Calu3 (cell line): ENCODE measurements at places on chromosomes 7 and 10. TPM values are rescaled to one million over a fixed set of nuclear protein-coding genes. Genes with fewer than 3 reads are reported as not detected.

CALHM1 gene
- not detected in 2 replicates for total RNA-seq

OR9A4 gene
- total RNA-seq = not detected in 2 replicates

SEMA3A gene
- total RNA-seq = 20.2 and 24.3 TPM in 2 replicates

GRCh38 chr10:62732841-62733653 is 71.5 kb upstream of the ADO start:
- peak; percentile 62 for DNase-seq

DNA sequence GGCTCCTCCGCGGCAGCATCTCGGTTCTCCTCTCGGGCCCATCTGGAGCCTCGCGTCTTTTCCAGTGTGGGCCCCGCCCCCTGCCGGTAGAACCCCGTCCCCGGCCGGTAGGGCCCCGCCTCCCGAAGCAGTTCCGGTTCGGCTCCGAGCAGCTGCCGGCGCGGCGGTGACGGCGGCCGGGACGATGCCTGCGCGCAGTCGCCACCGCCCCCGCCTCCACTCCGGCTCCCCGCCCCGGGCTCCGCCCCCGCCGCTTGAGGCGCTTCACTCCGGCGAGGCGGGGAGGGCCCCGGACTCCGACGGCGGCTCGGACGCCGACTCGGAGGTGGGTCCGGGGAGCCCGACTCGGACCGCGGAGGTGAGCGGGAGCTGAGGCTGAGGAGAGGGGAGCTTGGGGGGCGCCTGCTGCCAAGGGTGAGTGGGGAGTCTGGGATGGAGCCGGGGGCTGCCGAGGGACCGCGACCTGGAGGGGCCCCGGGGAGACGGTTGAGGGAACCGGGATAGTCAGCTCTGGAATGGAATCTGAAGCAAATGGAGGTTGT is at the start of gene SAMD8:
SAMD8 (plus strand) TSS at position 292 of the 542 bp plus-strand sequence. CDS start 38,873 bp downstream, outside the sequence.
- DNase-seq = peak; percentile 99

DNA sequence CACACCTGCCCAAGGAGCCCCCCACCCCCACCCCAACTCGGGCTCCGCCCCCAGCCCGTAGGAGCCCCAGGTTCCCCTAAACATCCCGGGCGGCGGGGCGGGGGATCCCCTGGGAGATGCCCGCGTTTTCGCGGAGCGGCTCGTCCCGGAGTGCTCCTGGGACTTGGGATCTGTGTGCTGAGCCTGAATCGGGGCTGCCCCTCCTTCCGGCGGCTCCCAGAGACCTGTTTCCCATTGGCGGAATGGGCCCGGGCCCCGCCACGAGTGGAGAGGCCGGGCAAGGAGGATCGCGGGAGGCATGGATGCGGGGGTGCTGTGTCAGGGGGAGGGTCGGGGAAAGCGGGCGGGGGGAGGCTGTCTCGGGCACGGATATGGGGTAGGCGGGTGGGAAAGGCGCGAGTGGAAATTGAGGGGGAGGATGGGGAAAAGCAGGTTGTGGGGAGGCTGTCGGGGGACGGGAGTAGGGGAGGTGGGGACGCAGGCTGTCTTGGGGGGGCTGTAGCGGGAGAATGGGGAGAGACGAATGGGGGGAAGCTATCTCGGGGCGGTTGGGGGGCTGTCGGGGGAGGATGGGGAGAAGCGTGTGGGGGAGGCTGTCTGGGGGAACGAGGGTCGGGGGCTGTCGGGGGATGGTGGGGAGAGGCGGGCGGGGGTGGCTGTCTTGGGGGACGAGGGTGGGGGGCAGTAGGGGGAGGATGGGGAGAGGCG is 572 bp upstream of the BHLHA15 start:
- no peak for DNase-seq

DNA sequence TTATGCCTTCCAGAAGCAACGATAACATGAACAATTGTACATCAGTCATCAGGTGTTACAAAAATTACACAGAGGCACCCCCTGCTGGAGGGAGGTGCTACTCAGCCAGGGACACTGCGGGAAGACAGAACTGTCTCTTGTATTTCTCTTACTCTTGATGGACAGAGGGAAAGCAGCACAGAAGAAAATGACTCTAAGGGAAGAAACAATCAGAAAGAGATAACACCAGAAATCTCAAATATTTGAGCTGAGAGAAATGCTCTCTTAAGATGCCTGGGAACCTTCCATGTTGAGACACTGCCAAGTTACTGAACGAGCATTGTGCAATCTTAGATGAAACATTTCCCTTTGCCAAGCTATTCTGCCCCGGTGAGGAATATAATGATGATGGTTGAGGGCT is 227.6 kb upstream of the NPSR1 start:
- DNase-seq = peak; percentile 83
